Activated CD4-positive, alpha-beta T cell treated with anti-CD3 and anti-CD28 coated beads for 24 hours (primary cell): ENCODE measurements at places on chromosomes 16 and 17.

DNA sequence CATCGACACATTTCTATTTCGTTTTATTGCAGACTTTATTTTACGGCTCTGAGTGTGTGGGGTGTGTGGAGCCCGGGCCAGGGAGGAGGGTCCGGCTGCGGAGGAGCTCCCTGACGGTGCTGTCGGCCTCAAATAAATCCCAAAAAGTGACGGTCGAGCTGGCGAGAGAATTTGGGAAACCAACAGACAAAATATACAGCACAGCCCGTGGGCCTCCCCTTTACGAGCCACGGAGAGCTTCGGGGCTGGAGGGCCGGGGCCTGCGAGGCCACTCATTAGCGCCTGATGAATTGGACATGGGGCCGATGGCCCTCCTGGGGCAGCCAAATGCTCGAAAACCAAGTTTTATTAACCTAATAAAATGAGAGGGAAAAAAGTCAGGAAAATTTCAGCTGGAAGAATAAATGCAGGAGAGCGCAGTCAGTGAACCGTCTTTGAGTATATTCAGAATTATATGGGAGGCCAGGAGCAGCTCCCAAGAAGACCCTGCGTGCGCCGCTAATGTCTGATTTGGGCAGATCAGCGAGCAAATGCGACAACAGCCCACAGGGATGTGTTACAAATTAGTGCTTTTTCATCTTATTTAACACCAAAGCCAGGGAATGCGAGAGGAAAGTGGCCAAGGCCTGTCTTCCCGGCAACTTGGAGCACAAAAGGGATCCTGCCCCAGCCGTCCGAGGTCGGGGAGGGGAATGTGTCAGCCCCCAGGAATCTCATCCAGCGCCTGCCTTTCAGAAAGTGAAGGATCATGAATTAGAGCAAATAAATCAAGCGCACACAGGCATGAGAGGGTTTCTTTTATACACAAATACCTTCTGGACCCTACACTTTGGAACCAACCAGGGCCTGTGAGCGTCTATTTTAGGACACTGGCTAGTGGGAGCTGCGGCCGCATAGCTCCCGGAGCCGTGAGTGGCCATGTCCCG, 249.1 kb downstream of the C16orf95 start:
- DNase-seq: no peak

DNA sequence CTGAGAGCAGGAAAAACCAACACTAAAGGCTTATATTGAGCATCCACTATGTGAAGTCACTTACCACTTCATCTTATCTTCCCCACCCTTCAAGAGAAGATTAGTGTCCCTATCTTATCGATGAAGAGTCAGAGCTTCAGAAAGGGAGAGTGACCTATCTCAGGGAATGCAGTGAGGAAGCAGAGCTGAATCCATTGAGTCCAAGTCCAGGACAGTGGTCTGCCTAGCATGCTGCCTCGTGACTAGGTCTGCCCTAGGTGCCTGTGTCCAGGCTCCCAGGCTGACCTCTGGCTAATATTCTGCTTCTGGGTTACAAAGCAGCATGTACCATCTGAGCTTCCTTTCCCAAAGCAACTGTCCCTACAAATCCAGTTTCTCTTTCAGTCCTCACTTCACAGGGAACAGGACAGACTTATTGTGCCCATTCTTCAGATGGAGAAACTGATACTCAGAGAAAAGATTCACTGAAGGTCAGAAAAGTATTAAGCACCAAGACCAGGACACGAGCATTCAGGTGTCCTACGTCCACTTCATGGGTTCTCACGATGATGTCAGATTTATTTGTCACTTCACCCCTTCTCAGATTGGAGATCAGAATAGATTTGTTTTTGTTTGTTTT, 13.3 kb upstream of the FZD2 start:
- no peak for DNase-seq

GRCh38 chr16:85425074-85425662, 188.0 kb upstream of the GSE1 start:
- DNase-seq: no peak

DNA sequence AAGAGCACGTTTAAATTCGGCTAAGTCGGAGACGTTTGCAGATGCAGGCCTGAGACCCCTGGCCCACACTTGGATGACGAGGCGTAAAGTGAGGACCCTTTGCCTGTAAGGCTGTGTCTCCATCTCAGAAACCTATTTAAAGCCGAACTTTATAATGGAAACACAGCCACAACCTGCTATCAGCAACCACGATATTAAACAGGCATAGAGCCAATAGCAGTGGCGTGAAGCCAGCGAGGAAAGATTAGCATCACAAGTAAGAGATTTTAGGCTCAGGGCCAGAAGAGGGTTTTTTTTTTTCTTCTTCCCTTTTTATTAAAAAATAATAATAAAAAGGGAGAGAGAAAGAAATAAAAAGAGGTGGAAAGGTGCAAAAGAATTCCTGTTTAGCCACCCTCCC, 111.3 kb upstream of the NOL11 start:
- DNase-seq: no peak

GRCh38 chr17:14310605-14311004, 9.7 kb downstream of the HS3ST3B1 start:
- DNase-seq: no peak

- DNase-seq: no peak
Measured at GRCh38 chr16:50440991-50441390, 72.2 kb upstream of the BRD7 start.

DNA sequence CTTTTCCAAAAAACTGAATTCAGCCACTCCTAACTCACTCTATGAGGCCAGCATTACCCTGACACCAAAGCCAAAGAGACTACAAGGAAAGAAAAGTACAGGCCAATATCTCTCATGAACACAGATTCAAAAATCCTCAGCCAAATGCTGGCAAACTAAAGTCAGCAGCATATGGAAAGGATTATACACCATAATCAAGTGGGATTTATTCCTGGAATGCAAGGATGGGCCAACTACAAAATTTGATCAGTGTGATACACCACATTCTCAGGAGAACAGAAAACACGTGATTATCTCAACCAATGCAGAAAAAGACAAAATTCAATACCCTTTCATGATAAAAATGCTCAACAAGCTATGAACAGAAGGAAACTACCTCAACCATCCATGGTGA, 7.7 kb upstream of the AATK start:
- no peak for DNase-seq

DNA sequence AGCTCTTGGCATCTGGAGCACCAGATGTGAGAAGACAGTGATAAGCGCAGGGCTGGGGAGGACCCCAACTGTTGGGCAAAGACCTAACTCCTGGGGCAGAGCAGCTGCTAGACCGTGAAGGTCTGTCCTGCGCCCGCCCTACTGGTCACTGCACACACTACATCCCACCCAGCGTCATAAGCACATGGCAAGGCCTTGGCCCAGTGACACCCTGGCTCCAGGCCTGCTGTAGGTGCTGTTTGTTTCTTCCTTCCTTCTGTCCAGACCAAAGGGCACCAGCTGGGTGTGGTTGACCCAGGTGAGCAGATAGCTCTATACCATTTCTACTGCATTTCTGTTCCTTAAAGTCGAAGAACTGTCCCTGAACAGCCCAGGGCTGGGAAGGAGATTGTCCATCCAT, 6.4 kb downstream of the TRPV3 start:
- DNase-seq: no peak

DNA sequence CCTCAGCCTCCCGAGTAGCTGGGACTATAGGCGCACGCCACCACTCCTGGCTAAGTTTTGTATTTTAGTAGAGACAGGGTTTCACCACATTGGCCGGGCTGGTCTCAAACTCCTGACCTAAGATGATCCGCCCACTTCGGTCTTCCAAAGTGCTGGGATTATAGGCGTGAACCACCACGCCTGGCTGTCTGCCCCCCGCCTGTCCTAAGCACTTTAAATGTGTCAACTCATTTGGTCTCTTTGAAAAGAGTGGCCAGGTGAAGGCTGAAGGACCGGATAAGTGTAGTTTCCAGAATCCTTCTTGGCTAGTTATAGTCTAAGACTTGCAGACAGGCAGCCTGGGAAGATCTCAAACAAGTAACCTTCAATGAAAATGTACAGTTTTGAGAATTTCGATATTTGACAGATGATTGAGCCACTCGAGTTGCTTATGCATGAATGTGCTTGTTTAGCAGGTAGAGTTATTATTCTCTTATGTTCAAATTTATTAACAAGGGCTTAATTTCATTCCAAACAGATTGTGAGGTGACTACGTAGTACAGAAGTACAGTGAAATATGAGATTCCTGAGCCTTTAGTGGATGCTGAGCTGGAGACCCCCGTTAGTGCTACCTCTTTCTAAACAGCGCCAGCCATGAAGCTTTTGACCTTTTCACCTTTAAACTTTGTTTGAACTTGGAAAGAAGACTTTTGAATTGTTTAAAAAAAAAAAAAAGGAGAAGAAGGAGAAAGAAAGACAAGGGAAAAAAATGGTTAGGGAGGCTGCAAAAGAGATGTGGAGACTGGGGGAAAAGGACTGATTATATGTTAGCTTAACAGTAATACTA, 164.4 kb upstream of the TBX2 start:
- DNase-seq: no peak

GRCh38 chr17:56976941-56977608, 856 bp upstream of the SCPEP1 start:
- DNase-seq: no peak

DNA sequence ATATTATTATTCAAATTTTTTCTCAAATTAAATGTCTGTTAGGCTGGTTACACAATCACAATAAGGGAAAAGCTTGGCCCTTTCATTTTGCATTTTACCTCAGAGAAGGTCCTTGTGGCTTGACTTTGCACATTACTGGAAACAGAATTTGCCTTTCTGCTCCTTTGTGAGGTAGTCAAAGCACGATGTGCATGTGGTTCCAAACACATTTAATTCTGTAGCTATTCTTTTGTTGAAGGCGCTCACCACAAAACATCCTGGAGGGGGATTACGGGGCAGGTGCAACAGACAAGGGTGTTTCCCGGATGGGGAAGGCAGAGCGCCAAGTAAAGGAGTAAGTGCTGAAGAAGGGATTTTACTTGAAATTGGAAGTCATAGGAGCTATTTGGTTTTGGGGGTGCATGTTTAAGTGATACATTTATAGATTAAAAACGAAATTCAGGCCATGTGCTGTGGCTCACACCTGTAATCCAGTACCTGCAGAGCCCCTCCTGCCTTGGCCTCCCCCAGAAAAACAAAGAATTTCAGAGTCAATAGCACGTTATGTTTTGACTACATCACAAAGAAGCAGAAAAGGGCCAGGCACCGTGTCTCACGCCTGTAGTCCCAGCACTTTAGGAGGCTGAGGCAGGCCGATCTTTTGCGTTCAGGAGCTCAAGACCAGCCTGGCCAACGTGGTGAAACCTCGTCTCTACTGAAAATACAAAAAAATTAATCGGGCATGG, 31.2 kb upstream of the TENT4B start:
- DNase-seq: no peak

DNA sequence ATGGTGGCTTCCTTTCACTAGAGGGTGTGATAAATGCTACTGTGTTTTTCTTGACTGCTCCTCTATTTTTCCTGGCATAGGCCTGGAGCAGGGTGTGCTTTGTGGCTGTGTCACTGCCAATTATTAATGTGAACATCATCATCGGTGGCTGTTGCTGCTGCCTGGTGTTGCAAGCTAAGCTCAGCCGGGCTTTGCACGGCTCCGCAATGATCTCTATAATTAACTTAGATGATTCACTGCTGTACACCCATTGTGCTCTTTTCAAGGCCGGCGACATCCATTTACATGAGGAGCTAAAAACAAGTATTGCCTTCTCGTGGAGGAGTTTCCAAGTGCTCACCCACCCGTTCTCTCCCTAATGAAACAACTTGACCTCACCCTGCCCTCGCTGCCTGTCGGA, 160.1 kb upstream of the IRX3 start:
- DNase-seq: no peak
